ENCODE measurements at places on chromosomes 2 and 18.

GRCh38 chr18:824179-824578 is 12.1 kb upstream of the YES1 start:
- DNase-seq: no peak

GRCh38 chr18:9322744-9323143 is 11.8 kb upstream of the TWSG1 start:
- no peak for DNase-seq

- no peak for DNase-seq
Measured at GRCh38 chr2:238853721-238854120, 5.8 kb downstream of the TWIST2 start.

- DNase-seq: no peak
Measured at GRCh38 chr2:182372661-182373060, 54.2 kb downstream of the PDE1A start.

DNA sequence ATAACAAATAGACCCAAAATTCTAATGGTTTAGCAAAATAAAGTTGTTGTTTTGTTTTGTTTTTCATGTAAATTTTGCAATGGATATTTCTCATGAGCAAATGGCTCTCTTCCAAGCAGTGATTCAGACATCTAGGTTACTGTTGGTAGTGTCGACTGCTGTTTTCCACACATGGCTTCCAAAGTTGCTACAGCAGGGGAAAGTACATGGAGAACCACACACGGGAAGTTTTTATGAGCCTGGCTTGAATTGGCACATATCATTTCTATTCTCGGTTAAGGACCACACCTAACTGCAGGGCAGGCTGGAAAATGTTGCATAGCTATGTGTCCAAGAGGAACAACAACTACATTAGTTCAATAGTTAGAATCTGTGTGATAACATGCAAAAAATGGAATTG is 262.1 kb downstream of the GALNT13 start:
- no peak for DNase-seq

DNA sequence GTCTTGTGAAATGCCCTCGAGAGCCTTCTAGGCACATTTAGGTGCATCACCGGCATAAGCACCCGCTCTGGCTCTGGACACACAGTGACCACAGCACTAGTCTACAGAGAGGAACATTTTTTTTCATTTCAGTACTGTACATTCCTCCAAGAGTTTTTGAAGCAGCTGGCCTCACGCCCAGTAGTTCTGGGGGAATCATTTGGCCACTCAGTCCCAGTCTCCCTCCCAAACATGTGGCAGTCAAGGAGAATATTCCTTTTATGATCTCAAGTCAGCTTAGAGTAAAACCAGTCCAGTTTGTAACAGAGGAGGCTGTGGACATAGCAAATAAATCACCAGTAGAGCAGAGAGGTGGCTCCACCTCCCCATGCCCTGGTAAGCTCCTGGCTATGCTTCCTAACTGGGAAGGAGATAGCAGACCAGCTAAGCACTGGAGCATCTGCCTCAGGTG is 48.1 kb downstream of the KCNE4 start:
- DNase-seq: no peak

- DNase-seq: no peak
Measured at GRCh38 chr2:30942419-30942818, 135.2 kb upstream of the CAPN13 start.

GRCh38 chr18:40687399-40687798 is 1267.6 kb upstream of the PIK3C3 start:
- no peak for DNase-seq

GRCh38 chr2:32498306-32498705 is 129.5 kb upstream of the TTC27 start:
- no peak for DNase-seq

DNA sequence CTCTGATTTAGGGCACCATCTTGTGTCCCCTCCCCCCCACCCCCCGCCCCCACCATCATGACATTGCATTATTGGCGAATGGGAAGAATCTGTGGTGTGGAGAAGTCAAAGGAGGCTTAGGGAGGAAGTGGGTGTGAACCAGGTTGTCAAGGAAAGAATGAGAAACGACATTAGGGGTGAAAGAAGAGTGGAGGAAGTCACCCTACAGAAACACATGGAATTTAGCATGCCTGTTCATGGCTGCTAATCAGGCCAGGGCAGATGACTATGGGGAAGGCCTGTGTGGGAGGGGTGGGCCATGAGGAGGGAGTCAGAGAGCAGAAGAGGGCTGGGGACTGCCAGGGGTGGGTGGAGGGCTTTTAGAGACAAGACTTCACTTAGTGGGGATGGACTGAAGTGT is 81.6 kb downstream of the AOX1 start:
- no peak for DNase-seq

GRCh38 chr2:110783196-110783873 is 51.0 kb downstream of the ACOXL start:
- DNase-seq: no peak

- DNase-seq: no peak
Measured at GRCh38 chr2:178976351-178976750, 73.6 kb downstream of the CCDC141 start.

DNA sequence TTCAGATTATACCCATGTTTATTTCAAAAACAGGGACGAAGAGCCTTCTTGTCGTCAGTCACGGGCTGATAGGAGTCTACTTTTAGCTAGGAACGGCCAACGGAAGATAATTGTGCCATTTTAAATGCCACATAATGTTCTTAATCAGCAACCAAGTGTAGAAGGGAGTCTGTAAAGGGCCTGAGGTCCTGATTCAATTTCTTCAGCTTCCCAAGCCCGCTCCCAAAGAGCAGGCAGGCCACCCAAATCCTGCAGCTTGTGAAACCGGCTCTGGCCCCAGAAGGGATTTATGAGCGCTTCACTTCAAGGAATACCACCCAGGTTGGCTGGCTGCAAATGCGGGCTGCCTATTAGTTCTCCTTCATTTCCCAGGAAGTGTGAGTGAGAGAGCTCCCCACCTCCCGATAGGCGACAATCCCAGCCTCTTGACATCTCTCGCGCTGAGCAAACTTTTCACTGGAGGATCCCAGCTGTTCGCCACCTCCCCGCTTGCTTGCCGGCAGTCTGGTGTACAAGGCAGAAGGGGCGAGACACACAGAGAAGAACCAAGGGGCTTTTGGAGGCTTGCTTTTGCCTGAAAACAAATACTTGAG is 272.9 kb downstream of the CDH20 start:
- DNase-seq: no peak

GRCh38 chr2:43084699-43085091 is 141.7 kb downstream of the ZFP36L2 start:
- DNase-seq: no peak

DNA sequence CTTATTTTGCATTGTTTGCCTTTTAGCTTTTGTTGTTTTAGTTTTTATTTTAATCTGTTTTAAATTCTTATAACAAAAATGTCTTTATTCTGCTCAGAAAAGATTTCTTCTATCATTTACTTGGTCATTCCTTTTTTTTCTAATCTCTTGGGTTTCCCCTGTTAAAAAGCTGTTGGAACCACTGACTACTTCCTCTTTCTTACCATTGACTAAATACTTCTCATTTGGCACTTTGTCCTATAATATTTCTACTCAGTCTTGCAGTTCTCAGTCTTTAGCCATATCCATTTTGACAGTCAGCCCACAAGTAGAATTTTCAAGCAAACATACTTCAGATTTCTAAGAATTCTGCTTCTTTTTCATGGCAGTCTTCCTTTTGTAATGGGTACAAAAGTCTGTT is 567.2 kb downstream of the SATB2 start:
- DNase-seq: no peak

- no peak for DNase-seq
Measured at GRCh38 chr18:8081872-8082553, 514.9 kb downstream of the PTPRM start.

DNA sequence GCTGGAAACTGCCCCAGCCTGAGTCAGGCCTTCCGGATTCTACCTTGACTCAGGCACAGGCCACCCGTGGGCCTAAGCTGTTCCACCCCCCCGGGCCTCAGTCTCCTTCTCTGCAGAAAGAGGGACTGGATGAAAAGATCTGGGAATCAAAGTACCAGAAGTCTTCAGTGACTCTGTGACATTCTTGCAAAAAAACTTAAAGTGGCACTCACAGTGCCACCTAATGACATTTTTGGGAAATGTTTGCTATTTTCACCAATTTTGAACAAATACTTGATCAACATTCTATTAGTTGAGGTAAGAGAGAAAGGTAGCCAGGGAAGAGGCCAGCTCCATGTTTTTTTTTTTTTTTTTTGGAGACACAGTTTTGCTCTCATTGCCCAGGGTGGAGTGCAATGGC is 48.3 kb upstream of the ACAA2 start:
- no peak for DNase-seq

DNA sequence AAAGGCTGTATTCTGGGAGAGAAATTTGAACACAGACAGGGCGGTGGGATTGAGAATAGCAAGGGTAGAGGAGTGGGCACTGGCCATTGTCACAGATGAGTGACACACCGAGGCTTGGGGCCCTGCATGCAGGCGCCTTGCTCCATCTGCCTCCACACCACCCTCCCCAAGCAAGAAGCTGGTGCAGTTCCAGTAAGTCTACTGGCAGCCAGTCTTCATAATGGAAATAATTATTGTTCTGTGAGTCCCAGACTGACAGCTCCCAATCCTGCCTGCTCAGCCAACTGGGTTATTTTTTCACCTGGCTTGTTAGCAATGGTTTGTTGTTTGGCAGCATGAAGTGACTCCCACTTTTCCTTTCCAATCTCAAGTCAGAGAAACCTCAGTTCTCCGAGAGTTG is 13.0 kb downstream of the TTC32 start:
- no peak for DNase-seq

- no peak for DNase-seq
Measured at GRCh38 chr18:55484773-55485172, 103.2 kb downstream of the TCF4 start.

DNA sequence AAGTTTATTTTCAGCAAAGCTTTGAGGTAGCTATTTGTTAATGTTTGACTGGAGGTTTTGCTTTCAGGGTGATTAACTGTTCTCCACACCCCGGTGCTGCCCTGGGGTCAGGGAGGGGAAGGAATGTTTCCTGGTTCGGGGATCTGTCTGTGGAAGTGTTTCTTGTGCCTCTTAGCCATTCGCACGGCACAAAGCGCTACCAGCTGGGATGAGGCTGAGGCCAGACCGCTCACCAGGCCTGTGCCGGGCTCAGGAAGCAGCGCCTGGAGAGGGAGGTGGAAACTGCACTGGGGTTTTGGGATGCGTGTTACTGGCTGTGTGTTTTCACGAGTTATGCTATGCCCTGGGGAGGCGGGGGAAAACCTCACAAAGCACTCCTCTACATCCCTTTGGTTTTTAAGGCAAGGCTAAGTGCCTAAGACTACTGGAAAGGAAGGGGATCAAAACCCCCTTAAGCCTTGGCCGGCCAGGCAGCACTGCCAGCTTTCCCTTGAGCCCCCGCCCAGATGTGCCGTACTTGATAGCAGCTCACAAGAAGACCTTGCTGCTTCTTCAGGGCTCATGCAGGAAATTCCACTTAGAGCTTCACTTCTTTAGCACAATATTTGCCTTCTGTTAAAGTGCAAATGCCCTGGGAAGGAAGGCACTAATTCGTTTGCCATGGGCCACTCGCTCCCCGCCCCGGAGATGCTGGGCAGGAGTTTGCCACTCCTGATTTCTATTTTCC is 65.7 kb upstream of the CNGA3 start:
- no peak for DNase-seq

DNA sequence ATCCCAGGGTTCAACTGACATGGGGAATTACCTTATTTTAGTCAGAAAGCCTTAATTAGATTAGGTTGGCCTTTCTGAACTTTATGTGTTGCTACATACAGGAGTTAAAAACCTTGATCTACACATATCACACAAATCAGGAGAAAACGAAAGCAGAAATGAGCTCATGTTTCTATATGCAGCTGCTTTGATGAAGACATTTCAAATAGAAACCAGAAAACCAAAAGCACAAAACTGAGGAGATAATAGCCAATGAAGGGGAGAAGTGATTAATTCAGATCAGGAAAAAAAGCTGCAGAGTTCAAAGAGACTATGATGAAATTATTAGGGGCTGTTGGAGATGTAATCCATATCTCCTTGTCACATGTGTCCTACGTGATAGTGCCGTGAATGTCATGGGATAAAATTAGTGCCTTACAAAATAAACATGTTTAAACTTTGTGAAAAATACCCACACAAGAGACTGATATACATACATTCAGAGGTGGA is 255.0 kb downstream of the CAMKMT start:
- DNase-seq: no peak

- DNase-seq: no peak
Measured at GRCh38 chr2:10538224-10538894, 90.2 kb upstream of the ODC1 start.
